NCI-H187 (cell line): ENCODE measurements at places on chromosomes 6 and 20.

- no peak for DNase-seq
These were observed 295.3 kb downstream of the PRL start for GRCh38 chr6:22001396-22002027.

GRCh38 chr20:60453388-60454246, 495.4 kb downstream of the CDH26 start:
- DNase-seq = peak; percentile 84

GRCh38 chr6:14121936-14122344, 4.4 kb downstream of the CD83 start:
- DNase-seq = no peak

DNA sequence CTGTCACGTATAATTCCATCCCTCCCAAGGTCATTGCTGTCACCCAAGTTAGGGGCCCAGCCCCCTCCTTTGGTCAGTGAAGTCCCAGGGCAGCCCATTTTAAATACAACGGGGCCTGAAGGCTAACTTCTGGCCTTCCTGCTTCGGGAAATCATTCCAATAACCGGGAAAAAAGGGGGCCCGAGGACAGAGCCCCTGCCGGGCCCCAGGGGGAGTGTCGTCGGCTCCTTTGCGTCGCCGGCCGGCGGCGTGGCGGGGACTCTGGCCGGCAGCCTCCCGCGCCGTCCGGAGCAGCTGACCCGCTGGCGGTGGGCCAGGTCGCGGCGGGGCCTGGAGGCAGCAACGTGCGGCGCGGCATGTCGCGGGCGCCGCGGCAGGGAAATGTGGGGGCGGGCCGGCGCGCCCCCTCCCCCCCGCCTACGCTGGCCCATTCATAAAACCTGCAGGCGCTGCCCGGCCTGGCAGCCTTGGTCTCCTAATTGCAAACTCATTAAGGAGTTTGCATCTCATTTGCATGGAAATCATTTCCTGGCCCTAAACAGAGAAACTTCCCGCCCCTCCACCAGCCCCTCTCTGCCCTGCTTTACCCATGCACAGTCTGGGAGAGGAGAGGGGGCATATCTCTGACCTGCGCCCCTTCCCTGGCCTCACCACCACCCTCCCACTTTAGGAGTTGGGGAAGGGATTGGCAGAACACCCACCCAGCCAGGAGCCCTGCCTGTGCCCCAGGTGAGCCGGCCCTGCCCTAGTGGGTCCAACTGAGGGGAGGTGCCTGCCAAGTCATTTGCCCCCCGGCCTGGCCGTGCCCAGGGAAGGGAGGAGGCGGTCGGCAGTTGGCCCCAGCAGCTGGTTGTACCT, 50.7 kb downstream of the MRPL14 start:
- DNase-seq = no peak

- no peak for DNase-seq
These were observed 47.6 kb downstream of the GRM4 start for GRCh38 chr6:34098045-34098936.

DNA sequence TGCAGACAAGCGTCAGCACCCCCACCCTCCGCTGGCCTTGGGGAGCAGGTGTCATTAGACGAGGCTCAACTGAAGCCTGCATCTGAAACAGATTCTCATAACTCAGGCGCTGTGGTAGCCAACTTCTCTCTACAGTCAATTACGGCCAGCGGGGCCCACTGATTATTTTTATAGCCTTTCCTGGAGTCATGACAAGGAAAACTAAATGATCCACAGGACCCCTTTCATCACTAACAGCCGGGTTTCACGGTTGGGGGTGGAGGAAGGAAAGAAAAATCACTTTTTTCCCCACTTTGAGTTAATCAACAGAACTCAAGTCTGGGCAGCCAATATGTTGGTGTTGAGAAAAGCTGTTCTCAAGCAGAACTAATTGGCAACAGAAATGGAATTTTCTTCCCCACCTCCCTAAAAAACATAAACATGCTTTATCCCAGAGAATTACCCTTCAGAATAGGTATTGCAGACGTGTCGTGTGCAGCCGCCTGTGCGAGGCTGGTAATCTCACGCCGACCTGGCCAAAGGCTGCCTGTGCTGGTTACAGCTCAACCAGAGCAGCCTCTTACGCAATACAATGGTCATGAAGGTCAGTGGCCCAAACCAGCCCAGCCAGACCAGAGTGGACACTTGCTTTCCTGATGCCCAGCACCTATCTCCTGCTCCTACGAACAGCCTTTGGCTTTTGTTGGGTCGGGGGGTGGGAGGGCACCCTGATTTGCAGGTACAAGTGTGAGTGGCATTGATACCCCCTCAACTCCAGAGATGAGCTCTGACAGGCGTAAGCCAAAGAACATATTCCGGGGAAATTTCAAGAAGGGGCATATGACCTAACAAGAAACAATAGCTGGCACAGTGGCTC, 11.0 kb downstream of the RIPOR3 start:
- no peak for DNase-seq

DNA sequence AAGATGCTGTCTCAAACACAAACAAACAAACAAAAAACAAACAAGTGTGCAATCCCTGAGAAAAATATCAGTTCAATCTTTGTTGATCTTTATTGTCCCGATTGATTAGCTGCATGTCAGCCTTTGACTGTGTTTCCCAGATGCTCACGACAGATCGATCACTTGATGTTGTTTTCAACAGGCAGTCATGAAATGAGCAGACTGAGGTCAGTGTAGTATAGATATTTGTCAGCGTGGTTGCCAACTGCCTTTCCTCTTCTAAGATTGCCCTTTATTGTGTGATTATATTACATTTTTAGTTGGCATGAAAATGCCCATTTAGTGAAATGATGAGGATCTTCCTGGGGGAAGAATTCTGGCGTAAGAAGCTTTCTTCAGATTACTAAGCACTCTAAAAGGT, 25.6 kb downstream of the UTRN start:
- DNase-seq = no peak

GRCh38 chr6:52647199-52647598, 23.7 kb upstream of the TMEM14A start:
- no peak for DNase-seq

GRCh38 chr20:47551222-47551621, 49.5 kb downstream of the NCOA3 start:
- DNase-seq = no peak

- no peak for DNase-seq
These were observed 34.1 kb downstream of the TGM2 start for GRCh38 chr20:38130687-38131587.

GRCh38 chr6:121612927-121613326, 177.5 kb downstream of the GJA1 start:
- no peak for DNase-seq

DNA sequence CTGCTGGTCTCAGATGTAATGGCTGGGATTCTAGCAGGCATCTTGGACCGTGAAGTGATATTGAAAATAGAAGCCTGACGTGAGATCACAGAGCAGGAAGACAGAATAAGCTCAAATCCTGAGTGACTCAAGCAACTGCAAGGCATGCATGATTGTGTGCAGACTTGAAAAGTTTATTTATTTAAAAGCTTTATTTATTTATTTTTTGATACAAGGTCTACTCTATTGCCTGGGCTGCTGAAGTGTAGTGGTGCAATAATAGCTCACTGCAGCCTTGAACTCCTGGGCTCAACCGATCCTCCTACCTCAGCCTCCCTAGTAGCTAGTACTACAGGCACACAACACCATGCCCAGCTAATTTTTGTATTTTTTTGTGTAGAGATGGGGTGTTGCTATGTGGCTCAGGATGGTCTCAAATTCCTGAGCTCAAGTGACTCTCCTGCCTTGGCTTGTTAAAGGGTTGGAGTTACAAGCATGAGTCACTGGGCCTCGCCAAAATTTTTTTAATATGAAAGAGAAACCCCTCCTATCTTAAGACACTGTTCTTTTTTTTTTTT, 40.1 kb upstream of the RNF144B start:
- no peak for DNase-seq

DNA sequence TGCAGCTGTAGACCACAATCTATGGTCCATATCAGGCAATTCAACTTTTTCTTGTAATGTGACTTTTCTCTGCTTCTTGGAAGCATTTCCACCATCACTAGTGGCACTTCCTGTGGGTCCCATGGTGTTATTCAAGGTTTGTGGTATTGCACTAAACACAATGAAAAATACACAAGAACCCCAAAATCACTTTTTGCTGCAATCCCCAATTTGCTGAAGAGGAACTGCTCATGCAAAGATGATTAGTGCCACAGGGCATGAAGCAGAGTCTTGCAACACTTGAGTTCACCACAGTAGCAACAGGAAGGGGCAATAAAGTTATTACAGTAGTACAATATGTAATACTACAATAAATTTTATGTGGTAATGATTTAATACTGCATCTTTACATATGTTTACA, 16.8 kb upstream of the TAAR1 start:
- DNase-seq = no peak

DNA sequence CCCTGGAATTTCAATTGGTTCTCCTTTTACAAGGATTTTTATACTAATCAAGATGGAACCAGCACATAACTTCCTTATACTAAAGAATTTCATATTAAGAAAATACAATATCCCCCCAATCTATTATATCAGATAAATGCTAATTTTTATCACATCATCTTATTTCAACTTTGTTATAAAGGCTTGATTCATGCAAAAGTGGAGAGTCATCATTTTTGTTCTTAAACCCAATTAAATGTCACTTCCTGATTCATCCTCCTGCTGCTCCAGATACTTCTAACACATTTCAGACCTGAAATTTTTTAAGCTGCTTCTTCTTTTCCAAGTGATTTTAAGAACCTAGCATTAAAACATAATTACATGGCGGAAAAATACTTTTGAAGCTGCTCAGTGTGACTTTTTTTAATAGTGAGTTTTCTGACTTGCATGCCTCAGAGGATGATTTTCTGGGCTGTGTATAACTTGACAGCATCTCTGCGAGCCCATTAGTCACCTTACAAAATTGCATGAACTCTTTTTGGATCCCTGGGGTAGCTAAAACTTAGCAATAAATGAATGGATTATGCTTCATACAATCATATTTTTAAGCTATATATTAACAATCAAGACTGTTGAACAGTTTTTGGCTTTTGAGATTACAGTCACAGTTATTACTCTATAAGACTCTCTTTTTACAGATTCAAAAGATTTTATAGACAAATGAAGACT, 134.1 kb downstream of the ELOVL4 start:
- no peak for DNase-seq

- DNase-seq = no peak
These were observed 657.6 kb downstream of the PRKN start for GRCh38 chr6:162069995-162070394.

DNA sequence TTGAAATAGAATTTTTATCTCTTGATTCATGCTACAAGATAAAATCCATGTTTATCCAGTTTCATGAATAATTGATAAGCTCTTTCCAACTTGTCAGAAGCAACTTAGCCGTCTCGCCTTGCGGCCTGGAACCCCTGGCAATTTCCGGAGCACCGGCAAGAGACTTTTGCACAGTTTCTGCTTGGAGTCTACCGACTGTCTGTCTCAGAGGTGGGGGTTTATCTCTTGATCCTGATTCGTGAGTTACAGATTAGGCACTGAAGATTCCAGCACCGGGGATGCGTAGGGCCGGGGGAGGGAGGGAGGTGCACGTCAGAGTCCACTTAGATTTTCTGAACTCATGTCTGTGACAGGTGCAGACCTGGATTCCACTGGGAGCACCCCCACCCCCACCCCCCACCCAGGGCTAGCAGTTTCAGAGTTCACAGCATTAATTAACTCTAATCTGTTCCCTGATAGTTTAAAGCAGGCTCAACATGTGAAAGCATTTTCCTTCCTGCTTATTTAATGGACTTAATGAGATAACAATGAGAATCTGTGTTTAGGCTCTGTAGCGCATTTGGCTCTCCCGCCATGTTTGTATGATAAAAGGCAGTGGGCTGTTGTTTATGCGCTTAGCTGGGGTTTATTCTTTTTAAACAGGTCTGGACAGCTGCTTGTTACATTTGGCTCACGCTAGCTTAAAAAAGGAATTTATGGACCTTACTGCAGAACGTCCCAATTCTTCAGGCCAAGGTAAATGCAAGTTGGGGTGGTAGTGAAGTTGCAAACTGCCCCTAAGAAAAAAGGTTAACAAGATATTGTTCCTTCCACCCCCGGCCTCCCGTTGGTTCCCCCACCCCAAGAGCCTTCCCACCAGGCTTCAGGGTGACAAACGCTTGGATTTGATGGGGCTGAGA, 8.1 kb upstream of the APCDD1L start:
- DNase-seq = no peak

DNA sequence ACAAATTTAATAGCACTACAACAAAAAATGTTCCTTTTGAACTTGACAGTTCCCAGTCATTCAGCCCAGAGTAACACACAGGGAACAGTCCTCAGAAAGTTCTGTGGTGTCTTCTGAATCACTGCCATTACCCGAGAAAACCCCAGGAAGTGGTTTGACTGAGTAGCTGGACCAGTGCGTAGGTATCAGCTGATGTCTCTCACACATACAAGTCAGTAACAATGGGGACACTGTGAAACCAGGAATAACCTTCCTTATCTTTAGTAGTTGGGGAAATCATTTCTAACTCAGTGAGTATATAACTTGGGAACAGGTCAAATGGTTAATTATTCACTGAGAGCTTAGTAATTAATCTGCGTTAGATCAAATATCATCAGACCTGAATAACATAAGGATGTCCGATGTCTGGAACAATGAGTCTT, 73.1 kb downstream of the HIVEP2 start:
- no peak for DNase-seq

DNA sequence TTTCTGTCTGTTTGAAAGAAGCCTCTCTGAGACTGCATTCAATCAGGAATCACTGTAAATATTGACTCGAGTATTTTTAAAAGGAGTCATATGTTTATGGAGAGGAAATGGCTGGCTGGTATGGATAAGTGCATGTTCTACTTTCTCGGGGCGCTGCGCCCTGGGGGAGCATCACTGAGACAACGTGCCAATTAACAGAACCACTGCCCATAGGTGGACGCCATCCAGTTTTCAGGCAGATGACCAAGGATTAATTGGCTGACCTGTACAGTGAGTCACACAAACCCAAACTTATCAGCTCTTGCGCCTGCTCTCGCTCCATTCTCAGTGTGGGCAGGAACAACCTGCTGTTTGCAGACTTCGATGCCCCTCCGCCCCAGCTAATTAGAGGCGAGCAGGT, 571.2 kb downstream of the QKI start:
- no peak for DNase-seq

- DNase-seq = no peak
These were observed 134.8 kb downstream of the CD83 start for GRCh38 chr6:14252271-14252850.

- DNase-seq = no peak
These were observed 945 bp downstream of the FAXC start for GRCh38 chr6:99348288-99349170.
